ENCODE measurements at places on chromosomes 2 and 18. TPM values are rescaled to one million over a fixed set of nuclear protein-coding genes. Genes with fewer than 3 reads are reported as not detected.

The MFSD6 gene
- 1.5 TPM for total RNA-seq

The PTRHD1 gene
- 38.2 TPM for total RNA-seq

The DSG1 gene
- total RNA-seq, result not detected

The CPS1 gene
- 7.9 TPM for total RNA-seq

The PROM2 gene
- 2.7 TPM for total RNA-seq

The EML6 gene
- 8.1 TPM for total RNA-seq

The DAPL1 gene
- total RNA-seq, result not detected

The SP100 gene
- total RNA-seq, result not detected

The TSPYL6 gene
- total RNA-seq, result not detected

The PARD6G gene
- 28.3 TPM for total RNA-seq

The TMSB10 gene
- total RNA-seq, result 1,431 TPM

The SOCS6 gene
- total RNA-seq, result 26.8 TPM

The ITPRIPL1 gene
- 25.6 TPM for total RNA-seq

The REG3G gene
- not detected for total RNA-seq

The TACR1 gene
- 0.16 TPM for total RNA-seq

The LIMS4 gene
- total RNA-seq, result 0.75 TPM

The C2orf80 gene
- total RNA-seq, result 1.0 TPM

The TTC39C gene
- 23.5 TPM for total RNA-seq

The SERPINB10 gene
- total RNA-seq, result not detected
